ENCODE measurements at places on chromosomes 7 and 10.

DNA sequence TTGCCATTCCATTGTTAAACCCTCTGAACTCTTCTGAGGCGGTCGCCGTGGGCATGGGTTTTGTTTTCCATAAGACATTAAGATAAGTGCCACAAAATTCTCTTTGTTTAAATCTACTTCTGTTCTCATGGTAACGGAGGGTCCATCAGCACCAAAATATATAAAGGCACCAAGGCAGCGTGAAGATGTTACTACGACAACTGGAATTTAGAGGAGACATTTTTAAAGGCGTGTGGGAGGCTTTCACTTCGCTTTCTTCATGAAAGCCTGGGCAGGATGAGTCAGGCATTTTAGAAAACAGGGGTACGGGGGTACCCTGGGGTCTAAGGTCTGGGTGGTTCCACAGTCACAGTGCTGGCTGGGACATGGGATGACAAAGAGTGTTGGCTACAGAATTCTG is 34.0 kb downstream of the SMKR1 start:
- DNase-seq, result no peak

DNA sequence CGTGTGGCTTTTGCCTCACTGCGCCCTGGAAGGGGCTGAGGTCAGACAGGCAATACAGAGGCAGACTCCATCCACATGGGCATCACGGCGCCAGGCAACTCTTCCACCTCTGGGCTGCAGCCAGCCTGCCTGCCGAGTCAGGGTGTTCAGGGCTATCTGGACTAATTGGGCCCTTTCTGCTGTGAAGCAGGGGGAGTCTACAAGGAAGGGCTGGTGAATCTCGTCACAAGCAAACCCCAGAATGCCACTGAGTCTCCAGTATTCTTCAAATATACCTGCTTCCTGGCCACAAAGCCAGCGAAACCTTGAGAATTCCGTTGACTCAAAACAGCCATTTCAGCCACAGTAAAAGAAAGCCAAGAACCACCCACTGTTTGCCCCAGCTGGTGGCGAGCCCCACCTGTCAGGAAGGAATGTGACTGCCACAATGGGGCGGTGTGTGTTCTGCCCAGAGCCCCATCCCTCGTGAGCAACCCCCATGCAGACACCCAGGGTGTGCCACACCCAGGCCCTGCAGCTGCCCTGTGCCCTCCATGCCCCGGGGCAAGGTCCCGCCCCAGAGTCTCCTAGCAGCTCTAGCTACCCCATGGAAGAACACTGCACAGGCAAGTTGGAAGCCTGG is 117.3 kb downstream of the FAM53B start:
- DNase-seq, result no peak

DNA sequence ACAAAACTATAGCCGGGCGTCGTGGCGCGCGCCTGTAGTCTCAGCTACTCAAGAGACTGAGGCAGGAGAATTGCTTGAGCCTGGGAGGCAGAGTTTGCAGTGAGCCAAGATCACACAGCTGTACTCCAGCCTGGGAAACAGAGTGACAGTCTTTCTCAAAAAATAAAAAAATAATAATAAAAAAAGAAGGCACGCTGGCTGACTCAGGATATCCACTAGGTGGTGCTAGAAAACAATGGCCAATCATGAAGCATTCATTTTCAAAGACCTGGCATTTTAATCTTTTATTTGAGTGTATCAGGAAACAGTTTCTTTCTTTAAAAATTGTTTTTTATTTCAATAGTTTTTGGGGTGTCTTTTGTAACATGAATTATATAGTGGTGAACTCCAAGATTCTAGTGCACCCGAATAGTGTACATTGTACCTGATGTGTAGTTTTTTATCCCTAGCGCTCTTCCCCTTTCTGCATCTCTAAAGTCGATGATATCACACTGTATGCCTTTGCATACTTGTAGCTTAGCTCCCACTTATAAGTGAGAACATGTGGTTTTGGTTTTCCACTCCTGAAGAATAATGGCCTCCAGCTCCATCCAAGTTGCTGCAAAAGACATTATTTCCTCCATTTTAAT is 88.6 kb downstream of the LYZL1 start:
- DNase-seq, result no peak

DNA sequence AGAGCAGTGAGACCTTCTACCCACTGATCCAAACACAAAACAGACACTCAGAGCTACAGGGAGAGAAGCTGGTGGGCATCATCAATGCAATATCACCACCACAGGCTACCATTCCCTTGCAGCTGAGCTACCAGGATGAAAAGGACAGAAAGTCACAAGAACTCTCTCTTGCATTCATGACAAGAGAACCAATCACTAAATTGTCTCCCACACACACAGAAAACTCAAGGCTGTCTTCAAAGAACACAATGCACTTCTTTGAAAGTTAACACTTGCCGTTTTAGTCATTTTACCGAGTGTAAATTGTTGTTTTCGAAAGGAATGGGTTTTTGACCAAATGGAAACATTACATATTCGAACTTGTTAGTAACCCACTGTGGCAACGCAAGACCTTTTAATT is 626.6 kb downstream of the SORCS1 start:
- no peak for DNase-seq

- no peak for DNase-seq
Observed at GRCh38 chr7:155383756-155384491, 74.0 kb upstream of the EN2 start.

DNA sequence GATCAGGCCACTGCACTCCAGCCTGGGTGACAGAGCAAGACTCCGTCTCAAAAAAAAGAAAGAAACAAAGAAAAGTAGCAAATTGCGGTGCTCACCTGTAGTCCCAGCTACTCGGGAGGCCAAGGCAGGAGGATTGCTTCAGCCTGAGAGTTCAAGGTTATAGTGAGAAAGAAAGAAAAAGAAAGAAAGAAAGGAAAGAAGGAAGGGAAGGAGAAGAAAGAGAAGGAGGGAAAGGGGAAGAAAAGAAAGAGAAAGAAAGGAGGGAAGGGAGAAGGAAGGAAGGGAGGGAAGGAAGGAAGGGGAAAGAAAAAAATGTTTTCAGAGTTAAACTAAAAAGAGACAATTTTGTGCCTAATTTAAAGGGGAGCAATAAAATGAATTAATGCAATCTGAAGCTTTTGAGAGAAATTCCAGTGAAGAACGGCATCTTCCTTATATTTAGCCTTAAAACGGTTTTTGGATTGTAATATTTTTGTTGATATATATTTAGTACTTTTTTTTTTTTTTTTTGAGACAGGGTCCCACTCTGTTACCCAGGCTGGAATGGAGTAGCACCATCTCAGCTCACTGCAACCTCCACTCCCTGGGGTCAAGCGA is 47.4 kb upstream of the RSBN1L start:
- no peak for DNase-seq

DNA sequence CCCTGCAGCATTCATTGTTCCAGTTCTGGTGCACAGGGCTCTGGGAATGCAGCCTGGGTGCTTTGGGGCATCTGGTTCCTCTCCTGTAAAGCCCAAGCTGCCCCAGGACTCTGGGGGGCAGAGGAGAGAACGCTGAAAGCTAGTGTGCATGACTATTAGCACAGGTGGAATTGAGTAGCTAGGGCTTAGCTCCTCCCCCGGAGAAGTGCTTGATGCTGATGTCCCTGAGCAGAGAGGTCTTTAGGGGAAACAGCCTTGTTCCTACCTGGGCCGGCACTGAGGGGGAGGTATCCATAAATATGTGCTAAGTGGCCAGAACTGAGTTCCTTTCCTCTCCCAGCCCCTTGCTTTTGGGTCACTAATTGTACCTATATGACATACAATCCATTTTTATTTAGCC is 3.9 kb downstream of the ADCY1 start:
- DNase-seq, result no peak

DNA sequence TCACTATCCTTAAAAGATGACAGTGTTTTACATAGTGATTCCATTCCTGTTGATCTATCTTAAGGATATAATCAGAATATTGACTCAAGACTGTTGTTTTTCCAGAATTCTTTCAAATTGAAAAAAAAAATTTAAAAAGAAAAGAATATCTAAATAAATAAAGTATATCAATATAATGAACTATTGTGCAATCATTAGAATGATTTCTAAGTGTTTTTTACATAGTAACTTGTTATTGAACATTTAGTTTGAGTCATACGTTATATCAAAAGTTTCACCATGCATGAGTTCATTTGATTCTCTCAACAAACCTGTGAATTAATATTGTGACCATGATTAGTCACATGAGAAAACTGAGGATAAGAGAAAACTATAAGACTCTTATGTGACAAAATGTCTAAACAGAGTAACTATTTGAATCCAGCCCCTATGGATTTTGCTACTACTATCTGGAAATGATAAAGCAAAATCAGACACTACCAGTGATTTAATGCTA is 46.1 kb downstream of the KLF6 start:
- no peak for DNase-seq

DNA sequence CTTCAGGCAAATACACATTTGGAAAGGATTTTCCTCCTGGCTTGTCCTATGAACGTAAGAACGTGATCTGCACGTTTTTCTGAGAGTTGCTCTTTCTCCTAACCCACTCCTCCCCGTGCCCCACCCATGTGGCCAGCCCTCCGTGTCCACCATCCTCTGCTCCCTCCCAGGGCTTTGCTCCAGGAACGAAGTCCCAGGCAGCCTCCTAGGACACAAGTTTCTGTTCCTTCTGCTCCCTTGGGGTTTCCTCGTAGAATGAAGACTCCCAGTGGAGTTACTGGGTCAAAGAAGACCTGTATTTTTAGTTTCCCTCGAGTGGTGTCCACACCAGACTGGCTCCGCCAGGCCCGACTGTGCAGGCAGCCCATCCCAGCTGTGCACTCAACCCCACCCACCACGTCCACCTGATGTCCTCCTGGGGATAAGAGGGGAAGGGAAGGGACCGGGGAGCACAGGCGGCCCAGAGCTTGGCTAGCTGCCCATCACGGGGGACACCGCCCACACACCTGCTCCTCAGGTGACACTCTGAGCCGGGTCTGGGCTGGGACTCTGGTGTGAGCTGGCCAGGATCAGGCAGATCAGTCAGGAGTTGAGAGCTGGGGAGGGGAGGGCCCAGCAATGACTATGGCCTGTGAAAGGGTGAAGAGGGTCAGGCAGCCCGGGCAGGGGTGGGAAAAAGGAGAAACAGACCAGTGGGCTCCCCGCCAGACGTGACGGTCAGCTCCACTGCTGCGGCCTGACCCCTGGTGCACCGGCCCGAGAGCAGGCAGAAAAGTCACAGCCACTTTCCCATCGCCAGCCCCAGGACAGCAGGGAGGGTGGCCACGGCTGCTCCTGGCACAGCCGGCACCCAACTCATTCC is 54.3 kb upstream of the PPP2R2D start:
- no peak for DNase-seq

- peak; percentile 85 for DNase-seq
Observed at GRCh38 chr10:77626266-77626935, 11.2 kb downstream of the KCNMA1 start.

- no peak for DNase-seq
Observed at GRCh38 chr7:47885309-47885986, 62.8 kb downstream of the PKD1L1 start.

DNA sequence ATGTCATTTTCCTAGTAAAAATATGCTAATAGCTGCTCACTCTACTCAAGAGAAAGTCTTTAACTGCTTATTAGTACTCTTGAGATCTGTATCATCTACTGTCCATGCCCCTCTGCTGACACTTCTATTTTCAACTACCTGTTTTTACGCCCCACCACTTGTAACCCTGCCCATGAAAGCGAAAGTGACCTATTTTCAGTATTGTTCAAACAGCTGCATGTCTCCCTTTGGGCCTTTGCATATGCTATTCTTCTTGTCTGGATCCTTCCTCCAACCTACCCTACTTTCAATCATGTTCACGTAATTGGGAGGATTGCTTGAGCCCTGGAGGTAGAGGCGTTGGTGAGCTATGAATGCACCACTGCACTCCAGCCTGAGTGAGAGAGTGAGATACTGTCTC is 1481.3 kb downstream of the GATA3 start:
- no peak for DNase-seq

GRCh38 chr10:5618042-5618441 is 48.4 kb downstream of the ASB13 start:
- DNase-seq, result no peak

DNA sequence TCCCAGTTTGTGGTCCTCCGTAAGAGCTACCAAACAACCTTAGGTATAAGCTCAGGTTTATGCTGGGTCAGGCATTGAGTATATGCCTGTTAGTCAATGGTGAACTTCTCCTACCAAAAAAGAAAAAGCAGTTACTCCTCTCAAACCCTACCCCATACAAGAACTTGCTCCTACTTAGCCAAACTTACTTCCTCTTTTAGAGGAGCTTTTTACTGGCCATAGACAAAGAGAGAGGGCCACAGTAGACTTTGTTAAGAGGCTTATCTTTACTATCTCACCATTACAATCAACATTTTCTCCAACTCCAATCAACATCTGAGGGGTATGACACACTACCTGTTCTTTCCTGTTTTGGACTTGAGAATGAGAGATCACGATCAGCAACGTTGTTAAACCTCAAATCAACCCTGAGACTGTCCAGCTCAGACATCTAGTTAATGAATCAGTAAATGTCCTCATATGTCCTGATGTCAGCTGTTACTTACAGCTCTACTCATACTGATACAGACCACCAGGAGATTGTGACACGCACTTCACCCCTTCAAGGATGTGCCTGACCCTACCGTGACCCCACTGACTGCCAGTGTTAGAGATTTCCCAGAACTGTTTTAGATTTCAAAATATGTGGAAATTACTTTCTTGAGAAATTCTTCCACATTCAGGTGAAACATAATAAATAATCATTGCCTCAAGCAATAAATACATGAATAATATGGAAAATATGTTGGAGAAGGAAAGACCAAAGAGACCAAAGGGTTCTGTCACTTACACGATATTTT is 18.4 kb upstream of the CCDC71L start:
- peak; percentile 21 for DNase-seq

DNA sequence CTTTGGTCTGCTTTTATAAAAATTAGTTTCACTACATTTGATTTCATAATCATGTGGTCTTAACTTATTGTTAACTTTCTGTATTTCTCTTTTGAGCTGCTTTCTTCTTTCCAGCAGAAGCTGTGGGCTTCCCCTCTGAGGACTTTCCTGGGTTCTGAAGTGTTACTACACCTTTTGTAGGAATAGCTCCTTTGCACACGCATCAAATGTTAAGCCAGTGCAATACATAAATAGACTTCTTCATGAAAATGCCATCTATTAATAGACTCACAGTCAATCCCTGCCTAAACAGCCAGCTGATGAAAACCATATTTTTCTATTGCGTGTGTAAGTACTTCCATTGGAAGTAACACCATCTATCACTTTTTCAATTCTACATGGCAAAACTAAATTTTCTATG is 1.5 kb downstream of the ABCB4 start:
- no peak for DNase-seq

DNA sequence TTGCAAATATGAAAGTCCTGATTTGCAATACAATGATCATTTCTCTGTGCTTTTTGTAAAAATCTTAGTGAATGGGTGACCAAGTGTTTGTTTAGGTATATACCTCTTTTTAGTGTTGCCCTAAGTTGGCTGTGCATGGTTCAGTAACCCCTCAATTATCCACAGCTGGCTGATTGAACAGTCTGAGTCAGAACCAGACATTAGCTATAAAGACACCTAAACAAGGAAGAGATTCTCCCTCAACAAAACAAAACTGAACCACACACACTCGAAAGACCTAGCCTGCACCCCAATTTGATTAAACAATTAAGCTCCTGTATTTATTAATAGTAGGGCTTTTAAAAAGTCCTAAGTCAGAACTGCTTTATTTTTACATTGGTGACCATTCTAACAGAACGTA is 2.8 kb downstream of the RSBN1L start:
- DNase-seq, result no peak

GRCh38 chr7:124246262-124246863 is 213.5 kb upstream of the TMEM229A start:
- no peak for DNase-seq
